ENCODE measurements at places on chromosomes 3 and 15. TPM values are rescaled to one million over a fixed set of nuclear protein-coding genes. Genes with fewer than 3 reads are reported as not detected.

The SLC28A1 gene
- not detected for total RNA-seq

DNA sequence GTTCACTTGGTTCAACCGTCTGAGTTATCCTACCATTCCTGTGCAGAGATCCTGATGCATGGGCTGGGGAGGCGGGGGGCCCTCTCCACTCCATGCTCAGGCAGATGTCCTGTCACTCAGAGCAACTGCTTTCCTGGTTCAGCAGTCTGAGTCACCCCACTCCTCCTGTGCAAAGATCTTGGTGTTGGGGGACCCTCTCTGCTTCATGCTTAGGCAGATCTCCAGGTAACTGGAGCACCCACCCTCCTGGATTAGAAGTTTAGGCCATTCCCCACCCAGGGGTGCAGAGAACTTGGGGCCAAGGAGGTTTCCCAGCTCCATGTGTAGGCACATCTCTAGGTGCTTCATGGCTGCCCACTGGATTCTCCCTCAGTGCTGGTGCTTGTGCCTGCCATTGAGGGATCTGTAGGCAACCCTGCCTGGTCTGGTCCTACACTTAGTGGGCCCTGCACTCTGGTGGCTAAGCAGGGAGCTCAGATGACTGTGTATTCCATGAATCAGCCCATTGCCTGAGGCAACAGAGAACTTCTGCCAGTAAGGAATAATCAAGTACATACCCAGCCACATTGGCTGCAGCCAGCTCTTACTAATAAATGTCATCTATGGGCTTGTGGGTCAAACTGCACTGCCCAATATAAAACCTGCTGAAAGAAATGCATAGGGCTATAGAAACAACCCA, 465.4 kb upstream of the THBS1 start:
- H3K36me3 ChIP-seq: peaks cover 7% of the 10 kb centered on the region
- no peak overlapping the region for H3K4me3 ChIP-seq
- peaks cover 18% of the 10 kb centered on the region for H3K27me3 ChIP-seq
- DNase-seq: no peak
- H3K4me1 ChIP-seq: no peaks in the 10 kb centered on the region

The HLTF gene
- 28.0 TPM for total RNA-seq

GRCh38 chr3:62874711-62875557, at the start of gene CADPS:
Gene CADPS, minus strand, starts transcription at chr3:62875416. Its CDS starts 387 bp downstream, at chr3:62875029.
- no peaks in the 10 kb centered on the region for H3K4me1 ChIP-seq
- H3K36me3 ChIP-seq: peaks cover 10% of the 10 kb centered on the region
- no peak for DNase-seq
- H3K4me3 ChIP-seq: no peak within 1 kb of the TSS
- H3K27ac ChIP-seq: no peak within 1 kb of the TSS

The GOLGA8H gene
- 0.46 TPM for total RNA-seq

The PP2D1 gene
- total RNA-seq: not detected

DNA sequence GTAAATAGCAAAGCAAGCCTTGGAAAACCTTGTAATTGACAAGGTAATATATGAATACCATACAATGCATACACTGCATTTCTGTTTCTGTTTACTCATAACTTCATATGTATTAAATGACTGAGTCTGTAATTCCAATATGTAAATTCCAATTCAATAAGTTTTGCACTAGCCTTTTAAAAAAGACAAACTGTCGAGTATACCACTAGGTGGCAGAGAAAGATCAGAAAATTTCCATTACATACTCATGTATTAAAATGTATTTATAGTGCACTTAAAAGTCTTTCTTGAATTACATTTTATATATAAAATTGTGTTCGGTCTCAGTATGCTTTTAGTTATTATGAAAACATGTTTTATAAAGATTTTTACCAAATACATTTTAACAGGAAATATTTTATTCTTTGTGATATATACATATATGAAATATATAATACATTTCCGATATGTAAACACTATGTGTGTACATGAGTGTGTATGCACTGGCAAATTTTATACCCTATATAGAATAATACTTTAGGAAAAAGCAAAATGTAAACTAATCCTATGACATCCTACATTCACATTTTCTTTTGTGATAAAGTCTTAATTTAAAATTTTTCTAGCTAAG, 216.8 kb downstream of the VGLL3 start:
- H3K36me3 ChIP-seq: no peaks in the 10 kb centered on the region
- no peak overlapping the region for H3K4me3 ChIP-seq
- no peak for DNase-seq
- no peaks in the 10 kb centered on the region for H3K27me3 ChIP-seq

GRCh38 chr3:107116251-107116650, 261.0 kb upstream of the CCDC54 start:
- no peak for DNase-seq
- no peak overlapping the region for H3K4me3 ChIP-seq
- no peak overlapping the region for H3K27ac ChIP-seq
- no peaks in the 10 kb centered on the region for H3K4me1 ChIP-seq
- H3K36me3 ChIP-seq: no peaks in the 10 kb centered on the region

DNA sequence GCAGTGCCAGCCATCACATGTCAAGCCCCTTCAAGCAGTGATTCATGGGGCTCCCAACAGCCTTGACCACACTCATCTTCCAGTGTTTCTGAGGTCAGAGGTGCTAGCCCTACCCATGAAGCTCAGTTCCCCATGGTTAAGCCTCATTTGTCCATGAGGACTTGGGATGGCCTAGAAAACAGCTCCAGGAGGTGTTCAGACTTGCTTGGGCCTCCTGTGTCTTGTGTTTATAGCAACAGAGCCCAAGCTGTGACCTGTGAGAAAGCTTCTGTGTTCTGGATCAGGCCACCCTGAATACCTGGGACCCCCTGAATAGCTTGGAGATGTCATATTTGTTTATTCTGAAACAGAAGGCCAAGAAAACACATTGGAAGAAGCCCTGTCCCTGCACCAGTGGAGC, 36.7 kb downstream of the LARP6 start:
- no peak overlapping the region for H3K27ac ChIP-seq
- H3K27me3 ChIP-seq: no peaks in the 10 kb centered on the region
- DNase-seq: no peak
- no peak overlapping the region for H3K4me3 ChIP-seq
- peaks cover under 1% of the 10 kb centered on the region for H3K4me1 ChIP-seq

The IL17RE gene
- total RNA-seq: 5.5 TPM

- H3K27ac ChIP-seq: no peak overlapping the region
- DNase-seq: no peak
- H3K36me3 ChIP-seq: no peaks in the 10 kb centered on the region
- H3K4me1 ChIP-seq: peaks cover 13% of the 10 kb centered on the region
- H3K4me3 ChIP-seq: no peak overlapping the region
- H3K27me3 ChIP-seq: no peaks in the 10 kb centered on the region
Measured at GRCh38 chr3:4595710-4596113, 102.6 kb downstream of the ITPR1 start.

The A4GNT gene
- total RNA-seq: not detected

GRCh38 chr3:87336761-87337160, 60.4 kb upstream of the POU1F1 start:
- no peak overlapping the region for H3K4me3 ChIP-seq
- H3K4me1 ChIP-seq: peaks cover 19% of the 10 kb centered on the region
- no peak for DNase-seq
- H3K27me3 ChIP-seq: peaks cover 7% of the 10 kb centered on the region
- peaks cover 1% of the 10 kb centered on the region for H3K36me3 ChIP-seq
- H3K27ac ChIP-seq: no peak overlapping the region

GRCh38 chr3:54633444-54634121, 294.3 kb downstream of the LRTM1 start:
- H3K4me1 ChIP-seq: no peaks in the 10 kb centered on the region
- no peaks in the 10 kb centered on the region for H3K27me3 ChIP-seq
- peaks cover 1% of the 10 kb centered on the region for H3K36me3 ChIP-seq
- H3K4me3 ChIP-seq: no peak overlapping the region
- H3K27ac ChIP-seq: no peak overlapping the region

GRCh38 chr15:53447053-53447574, 312.3 kb downstream of the WDR72 start:
- H3K4me1 ChIP-seq: no peaks in the 10 kb centered on the region
- no peak overlapping the region for H3K4me3 ChIP-seq
- no peak for DNase-seq

The PIF1 gene
- 33.3 TPM for total RNA-seq

The SGO1 gene
- total RNA-seq: 31.5 TPM

GRCh38 chr3:132486099-132486498, 68.8 kb downstream of the DNAJC13 start:
- H3K4me1 ChIP-seq: no peaks in the 10 kb centered on the region
- no peak for DNase-seq
- H3K27ac ChIP-seq: no peak overlapping the region
- H3K36me3 ChIP-seq: no peaks in the 10 kb centered on the region
- no peaks in the 10 kb centered on the region for H3K27me3 ChIP-seq

- H3K36me3 ChIP-seq: no peaks in the 10 kb centered on the region
- H3K4me3 ChIP-seq: no peak overlapping the region
- H3K4me1 ChIP-seq: no peaks in the 10 kb centered on the region
- H3K27me3 ChIP-seq: no peaks in the 10 kb centered on the region
- no peak overlapping the region for H3K27ac ChIP-seq
- no peak for DNase-seq
Measured at GRCh38 chr3:121295979-121296378, 249.8 kb downstream of the POLQ start.

- H3K4me3 ChIP-seq: no peak overlapping the region
- DNase-seq: no peak
- no peaks in the 10 kb centered on the region for H3K36me3 ChIP-seq
- no peak overlapping the region for H3K27ac ChIP-seq
- peaks cover 29% of the 10 kb centered on the region for H3K4me1 ChIP-seq
- H3K27me3 ChIP-seq: peaks cover 13% of the 10 kb centered on the region
Measured at GRCh38 chr15:34584996-34585395, 1.5 kb upstream of the GOLGA8B start.

- no peak overlapping the region for H3K4me3 ChIP-seq
- no peaks in the 10 kb centered on the region for H3K36me3 ChIP-seq
- no peak overlapping the region for H3K27ac ChIP-seq
- DNase-seq: no peak
- peaks cover 37% of the 10 kb centered on the region for H3K27me3 ChIP-seq
Measured at GRCh38 chr3:149509526-149509925, 35.0 kb downstream of the TM4SF4 start.

GRCh38 chr3:42660131-42660715, 6.7 kb downstream of the ZBTB47 start:
- no peaks in the 10 kb centered on the region for H3K4me1 ChIP-seq
- H3K4me3 ChIP-seq: no peak overlapping the region
- H3K27ac ChIP-seq: no peak overlapping the region
- no peaks in the 10 kb centered on the region for H3K27me3 ChIP-seq

GRCh38 chr3:154040283-154040682, 80.9 kb upstream of the ARHGEF26 start:
- no peaks in the 10 kb centered on the region for H3K36me3 ChIP-seq
- H3K27ac ChIP-seq: no peak overlapping the region
- no peaks in the 10 kb centered on the region for H3K4me1 ChIP-seq
- no peak overlapping the region for H3K4me3 ChIP-seq

The ATP10A gene
- 21.9 TPM for total RNA-seq

- no peaks in the 10 kb centered on the region for H3K27me3 ChIP-seq
- H3K36me3 ChIP-seq: peaks cover 8% of the 10 kb centered on the region
- H3K27ac ChIP-seq: no peak overlapping the region
- DNase-seq: no peak
Measured at GRCh38 chr3:188223936-188224335, 70.0 kb downstream of the LPP start.

The FEZF2 gene
- not detected for total RNA-seq

DNA sequence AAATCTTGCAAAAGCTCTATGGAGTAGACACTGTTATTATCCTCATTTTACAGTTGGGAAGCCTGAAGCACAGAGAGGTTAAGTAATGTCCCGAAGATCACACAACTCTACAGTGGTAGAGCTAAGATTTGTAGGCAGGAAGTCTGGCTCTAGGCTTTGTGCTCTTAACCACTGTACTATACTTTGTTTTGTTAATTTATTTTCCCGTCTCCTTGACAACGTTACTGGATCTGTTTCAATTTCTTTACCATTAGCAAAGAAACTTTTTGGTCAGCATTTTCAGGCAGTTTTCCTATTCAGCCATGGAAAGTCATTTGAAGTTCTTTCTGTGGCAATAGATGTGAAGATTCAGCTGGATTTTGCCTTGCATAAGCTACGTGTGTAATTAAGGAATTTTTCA, 51.7 kb downstream of the OTOL1 start:
- H3K36me3 ChIP-seq: no peaks in the 10 kb centered on the region
- H3K4me1 ChIP-seq: no peaks in the 10 kb centered on the region
- H3K27me3 ChIP-seq: peaks cover 9% of the 10 kb centered on the region
- H3K4me3 ChIP-seq: no peak overlapping the region
- no peak overlapping the region for H3K27ac ChIP-seq

GRCh38 chr3:61594144-61594963, 33.0 kb downstream of the PTPRG start:
- no peak for DNase-seq
- no peaks in the 10 kb centered on the region for H3K4me1 ChIP-seq
- H3K27ac ChIP-seq: no peak overlapping the region
- no peaks in the 10 kb centered on the region for H3K27me3 ChIP-seq
- no peaks in the 10 kb centered on the region for H3K36me3 ChIP-seq
- H3K4me3 ChIP-seq: no peak overlapping the region

- H3K36me3 ChIP-seq: peaks cover 2% of the 10 kb centered on the region
- peaks cover 6% of the 10 kb centered on the region for H3K4me1 ChIP-seq
- no peak overlapping the region for H3K4me3 ChIP-seq
- no peak overlapping the region for H3K27ac ChIP-seq
Measured at GRCh38 chr3:143234526-143234925, 115.0 kb downstream of the CHST2 start.

The GADL1 gene
- total RNA-seq: not detected

GRCh38 chr15:75201616-75202250, at the start of gene C15orf39:
Gene C15orf39, plus strand, starts transcription at chr15:75201882. Its CDS starts 4,167 bp downstream, at chr15:75206049.
- no peaks in the 10 kb centered on the region for H3K27me3 ChIP-seq
- peak; percentile 79 for DNase-seq
- no peaks in the 10 kb centered on the region for H3K36me3 ChIP-seq
- H3K4me1 ChIP-seq: peaks cover 53% of the 10 kb centered on the region

The PRTG gene
- total RNA-seq: not detected

The LYZL4 gene
- total RNA-seq: not detected

The C3orf85 gene
- not detected for total RNA-seq

DNA sequence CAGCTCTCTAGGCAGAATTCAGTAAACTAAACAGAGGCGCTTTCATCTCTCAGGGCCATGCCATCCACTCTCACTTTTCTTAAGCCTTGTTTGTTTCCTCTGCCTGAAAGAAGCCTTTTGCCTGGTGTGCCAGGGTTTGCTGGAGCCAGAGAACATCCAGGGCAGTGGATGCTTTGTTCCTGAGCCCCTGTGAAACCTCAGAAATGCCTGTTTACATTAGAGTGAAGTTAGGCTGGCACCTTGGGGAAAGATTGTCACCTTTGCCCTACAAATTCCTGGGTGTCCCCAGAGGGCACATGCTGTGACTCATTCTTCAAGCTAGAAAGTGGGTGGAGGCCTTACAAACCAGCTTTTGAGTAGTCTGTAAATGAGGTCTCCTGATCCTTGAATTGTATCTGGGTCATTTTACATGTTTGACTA, 10.7 kb upstream of the TRAK1 start:
- peaks cover 59% of the 10 kb centered on the region for H3K4me1 ChIP-seq
- peak overlapping the region; percentile 92 for H3K4me3 ChIP-seq
- peak; percentile 31 for DNase-seq
- no peaks in the 10 kb centered on the region for H3K27me3 ChIP-seq
- H3K36me3 ChIP-seq: peaks cover 5% of the 10 kb centered on the region
